ENCODE measurements at places on chromosomes 12 and 14. TPM values are rescaled to one million over a fixed set of nuclear protein-coding genes. Genes with fewer than 3 reads are reported as not detected.
A peak's percentile ranks its signal among the peaks of the same experiment; 100 is the strongest.

Gene PPM1H
- 13.4 TPM for total RNA-seq

Gene ESPL1
- total RNA-seq = 0.72 TPM

- H3K27me3 ChIP-seq = peaks cover 32% of the 10 kb centered on the region
- H3K4me1 ChIP-seq = peaks cover 11% of the 10 kb centered on the region
- no peaks in the 10 kb centered on the region for H3K36me3 ChIP-seq
- DNase-seq = no peak
Observed at GRCh38 chr14:61930101-61930857, 168.1 kb downstream of the SNAPC1 start.

GRCh38 chr14:61559641-61560201, 135.6 kb upstream of the HIF1A start:
- no peak overlapping the region for H3K4me3 ChIP-seq
- DNase-seq = peak; percentile 41
- peaks cover 89% of the 10 kb centered on the region for H3K4me1 ChIP-seq
- H3K27me3 ChIP-seq = no peaks in the 10 kb centered on the region
- peak overlapping the region; percentile 97 for H3K27ac ChIP-seq

DNA sequence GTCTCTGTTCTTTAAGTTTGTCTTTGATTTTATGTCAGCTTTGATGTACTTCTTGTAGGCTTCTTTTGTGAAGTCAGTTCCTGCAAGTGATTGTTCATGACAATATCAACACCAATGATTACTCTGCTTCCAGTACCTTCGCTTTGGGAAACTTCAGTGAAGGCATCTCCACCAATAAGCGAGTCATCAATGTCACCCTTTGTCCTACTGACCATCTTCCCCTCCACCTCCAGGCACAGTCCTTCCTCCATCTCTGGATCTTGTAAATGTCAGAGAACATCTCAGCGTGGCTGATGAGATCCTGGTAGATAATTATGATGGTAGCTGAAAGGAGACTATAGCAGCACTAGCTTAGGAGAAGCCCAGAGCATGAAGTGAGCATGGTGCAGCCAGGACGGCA, 40.4 kb upstream of the A2M start:
- H3K4me3 ChIP-seq = no peak overlapping the region
- DNase-seq = no peak
- H3K36me3 ChIP-seq = no peaks in the 10 kb centered on the region
- no peaks in the 10 kb centered on the region for H3K27me3 ChIP-seq
- H3K4me1 ChIP-seq = no peaks in the 10 kb centered on the region

DNA sequence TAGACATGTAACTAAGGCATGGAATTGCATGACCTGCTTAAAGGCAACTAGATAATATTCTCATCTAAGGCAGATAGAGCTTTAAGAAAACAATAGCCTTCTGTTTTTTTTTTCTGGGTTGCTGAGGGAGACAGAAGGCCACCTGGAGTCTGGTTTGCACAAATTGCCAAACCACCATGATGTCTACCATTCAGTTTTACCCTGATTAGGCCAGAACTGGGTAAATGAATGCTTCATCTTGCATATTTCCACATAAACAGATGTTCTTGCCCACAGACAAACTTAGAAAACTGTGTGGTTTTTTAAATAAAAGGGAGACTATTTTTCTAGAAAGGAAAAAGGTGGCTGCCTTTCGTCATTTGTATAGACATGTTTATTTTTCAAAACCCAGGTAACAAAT, 278.7 kb upstream of the PRICKLE1 start:
- no peaks in the 10 kb centered on the region for H3K4me1 ChIP-seq
- no peak for DNase-seq
- H3K27me3 ChIP-seq = no peaks in the 10 kb centered on the region
- H3K36me3 ChIP-seq = no peaks in the 10 kb centered on the region
- H3K4me3 ChIP-seq = no peak overlapping the region

- H3K4me3 ChIP-seq = no peak overlapping the region
- H3K36me3 ChIP-seq = peaks cover 23% of the 10 kb centered on the region
- no peak overlapping the region for H3K27ac ChIP-seq
- no peak for DNase-seq
Observed at GRCh38 chr12:102033991-102034745, 27.6 kb downstream of the WASHC3 start.

- H3K27ac ChIP-seq = no peak overlapping the region
- H3K4me3 ChIP-seq = no peak overlapping the region
- H3K27me3 ChIP-seq = peaks cover 15% of the 10 kb centered on the region
- H3K36me3 ChIP-seq = no peaks in the 10 kb centered on the region
- no peak for DNase-seq
Observed at GRCh38 chr14:63046339-63047268, 1.3 kb upstream of the KCNH5 start.

GRCh38 chr12:3130057-3130830, 53.1 kb downstream of the TSPAN9 start:
- no peaks in the 10 kb centered on the region for H3K27me3 ChIP-seq
- H3K4me3 ChIP-seq = no peak overlapping the region
- H3K4me1 ChIP-seq = peaks cover 13% of the 10 kb centered on the region
- DNase-seq = peak; percentile 14
- no peak overlapping the region for H3K27ac ChIP-seq

DNA sequence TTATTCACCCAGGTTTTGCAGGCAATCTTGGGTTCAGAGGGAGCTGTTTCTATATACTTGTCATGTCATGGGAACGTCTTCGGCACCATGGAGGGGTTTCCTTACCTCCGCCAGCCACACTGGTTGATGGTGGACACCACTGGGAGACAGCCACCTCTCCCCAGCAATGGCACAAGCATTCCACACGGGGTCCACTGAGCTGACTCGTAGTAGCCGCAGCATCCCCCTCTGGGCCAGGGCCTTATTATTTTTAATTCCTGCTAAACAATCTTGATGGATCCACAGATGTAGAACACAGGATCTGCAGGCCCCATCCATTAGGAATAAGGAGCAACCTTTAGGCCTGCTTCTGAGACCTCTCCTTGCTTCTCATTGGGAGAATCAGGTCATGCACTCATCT, 132.9 kb downstream of the DICER1 start:
- peaks cover 6% of the 10 kb centered on the region for H3K27me3 ChIP-seq
- no peaks in the 10 kb centered on the region for H3K36me3 ChIP-seq
- DNase-seq = no peak
- H3K27ac ChIP-seq = no peak overlapping the region
- peaks cover 4% of the 10 kb centered on the region for H3K4me1 ChIP-seq

Gene SINHCAF
- total RNA-seq = 11.2 TPM

GRCh38 chr12:34402228-34402898, 380.1 kb downstream of the ALG10 start:
- H3K4me3 ChIP-seq = no peak overlapping the region
- no peaks in the 10 kb centered on the region for H3K27me3 ChIP-seq
- no peaks in the 10 kb centered on the region for H3K36me3 ChIP-seq

- no peaks in the 10 kb centered on the region for H3K36me3 ChIP-seq
- no peak for DNase-seq
- H3K27me3 ChIP-seq = no peaks in the 10 kb centered on the region
- H3K27ac ChIP-seq = no peak overlapping the region
Observed at GRCh38 chr12:18139989-18140596, 50.1 kb upstream of the RERGL start.

Gene GPR65
- total RNA-seq = under 0.01 TPM

Gene ACSS3
- 22.4 TPM for total RNA-seq

Gene FIGNL2
- 0.29 TPM for total RNA-seq

Gene KLRF1
- total RNA-seq = not detected

GRCh38 chr14:68791078-68791901, 1.6 kb downstream of the ZFP36L1 start:
- H3K4me1 ChIP-seq = peaks cover 35% of the 10 kb centered on the region
- peaks cover 40% of the 10 kb centered on the region for H3K36me3 ChIP-seq
- H3K27me3 ChIP-seq = no peaks in the 10 kb centered on the region
- peak overlapping the region; percentile 100 for H3K27ac ChIP-seq
- peak; percentile 83 for DNase-seq

GRCh38 chr14:90661866-90662265, 154.4 kb downstream of the TTC7B start:
- no peak for DNase-seq
- no peak overlapping the region for H3K27ac ChIP-seq
- no peaks in the 10 kb centered on the region for H3K27me3 ChIP-seq
- H3K4me3 ChIP-seq = no peak overlapping the region

Gene DNAJC22
- total RNA-seq = 0.29 TPM

DNA sequence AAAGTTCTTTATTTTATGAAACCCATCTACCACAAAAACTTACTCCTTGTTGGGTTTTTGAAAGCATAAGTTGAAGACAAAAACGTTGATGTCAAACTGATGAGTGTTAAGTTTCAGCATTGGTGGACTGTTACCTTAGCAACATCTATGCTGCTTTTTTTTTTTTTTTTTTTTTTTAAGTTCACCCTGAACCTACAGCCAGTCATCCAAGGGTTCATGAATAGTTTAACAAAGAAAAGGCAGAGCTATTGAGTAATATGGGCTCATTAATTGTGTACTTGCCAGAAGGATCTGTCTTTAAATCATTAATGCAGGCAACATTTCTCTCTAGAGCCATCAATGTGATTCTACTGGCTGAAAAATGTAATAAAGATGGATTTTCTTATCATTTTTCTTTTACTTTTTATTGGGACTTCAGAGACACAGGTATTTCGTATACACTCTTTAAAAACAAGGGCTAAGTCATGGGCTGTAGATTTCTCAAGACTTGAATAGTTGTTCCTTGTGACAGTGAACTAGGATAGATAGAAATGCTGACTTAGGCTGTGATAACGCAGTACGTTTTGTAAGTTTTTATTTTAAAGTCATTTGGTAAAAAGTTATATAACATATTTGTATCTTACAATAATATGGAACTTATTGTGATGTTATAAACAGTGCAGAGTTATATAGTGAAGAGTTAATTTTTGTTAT, at the start of gene PTPRQ:
Gene PTPRQ (plus strand): TSS at position 262 of the 693 bp plus-strand sequence. CDS start 111 bp downstream, at position 373.
- H3K36me3 ChIP-seq = no peaks in the 10 kb centered on the region
- no peaks in the 10 kb centered on the region for H3K27me3 ChIP-seq
- peaks cover 57% of the 10 kb centered on the region for H3K4me1 ChIP-seq
- no peak for DNase-seq
- peak within 1 kb of the TSS; percentile 60 for H3K27ac ChIP-seq

Gene NOS1
- total RNA-seq = not detected

DNA sequence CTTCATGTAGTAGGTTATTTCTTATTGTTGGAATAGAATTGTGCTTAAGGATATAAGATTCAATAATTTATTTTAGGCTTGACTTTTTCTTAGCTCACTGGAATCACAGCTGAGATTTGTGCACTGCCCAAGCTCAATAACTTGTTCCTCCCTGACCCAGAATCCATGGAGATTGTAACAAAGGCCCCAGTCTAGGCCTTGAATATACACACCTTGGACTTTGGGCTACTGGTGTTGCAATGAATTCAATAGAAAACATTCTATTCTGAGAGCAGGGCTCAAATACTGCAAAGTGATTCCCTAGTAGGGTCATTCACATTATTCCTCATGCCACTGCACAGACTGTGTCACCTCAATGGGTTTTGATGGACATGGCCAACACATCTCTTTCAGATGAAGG, 352.4 kb downstream of the GALC start:
- no peaks in the 10 kb centered on the region for H3K27me3 ChIP-seq
- H3K4me3 ChIP-seq = no peak overlapping the region
- DNase-seq = no peak

DNA sequence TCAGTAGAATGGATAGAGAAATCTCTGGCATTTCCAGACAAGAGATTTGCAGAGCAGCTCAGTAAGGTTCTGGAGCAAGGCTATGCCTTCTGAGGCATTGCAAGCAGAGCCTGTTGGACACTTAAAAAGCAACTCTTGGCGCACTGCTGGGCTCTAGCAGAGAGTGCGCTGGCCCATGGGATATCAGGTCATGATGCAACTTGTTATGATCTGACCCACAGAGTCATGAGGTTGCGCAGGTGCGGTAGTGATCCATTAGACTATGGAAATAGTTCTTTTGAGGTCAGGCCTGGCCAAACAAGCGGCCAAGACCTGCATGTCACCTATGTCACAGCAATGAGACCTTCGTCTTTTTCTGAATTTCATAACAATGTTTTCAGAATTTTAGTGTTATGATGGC, 168.6 kb downstream of the TMTC3 start:
- peak overlapping the region; percentile 100 for H3K27ac ChIP-seq
- no peaks in the 10 kb centered on the region for H3K27me3 ChIP-seq
- no peak for DNase-seq
- peaks cover 46% of the 10 kb centered on the region for H3K4me1 ChIP-seq
- no peak overlapping the region for H3K4me3 ChIP-seq
- no peaks in the 10 kb centered on the region for H3K36me3 ChIP-seq

Gene AMDHD1
- 0.29 TPM for total RNA-seq

Gene RILPL1
- total RNA-seq = 16.3 TPM

- H3K27ac ChIP-seq = no peak overlapping the region
- no peaks in the 10 kb centered on the region for H3K27me3 ChIP-seq
- DNase-seq = no peak
- H3K4me1 ChIP-seq = peaks cover 18% of the 10 kb centered on the region
- H3K36me3 ChIP-seq = peaks cover 21% of the 10 kb centered on the region
Observed at GRCh38 chr12:6684609-6685008, 4.6 kb downstream of the ZNF384 start.

Gene STON2
- total RNA-seq = 49.6 TPM

- no peaks in the 10 kb centered on the region for H3K27me3 ChIP-seq
- no peak for DNase-seq
- H3K27ac ChIP-seq = no peak overlapping the region
- no peaks in the 10 kb centered on the region for H3K4me1 ChIP-seq
- no peaks in the 10 kb centered on the region for H3K36me3 ChIP-seq
Observed at GRCh38 chr14:106024983-106025604, 498.7 kb downstream of the TMEM121 start.

Gene ARG2
- 13.3 TPM for total RNA-seq

Gene RERG
- not detected for total RNA-seq

DNA sequence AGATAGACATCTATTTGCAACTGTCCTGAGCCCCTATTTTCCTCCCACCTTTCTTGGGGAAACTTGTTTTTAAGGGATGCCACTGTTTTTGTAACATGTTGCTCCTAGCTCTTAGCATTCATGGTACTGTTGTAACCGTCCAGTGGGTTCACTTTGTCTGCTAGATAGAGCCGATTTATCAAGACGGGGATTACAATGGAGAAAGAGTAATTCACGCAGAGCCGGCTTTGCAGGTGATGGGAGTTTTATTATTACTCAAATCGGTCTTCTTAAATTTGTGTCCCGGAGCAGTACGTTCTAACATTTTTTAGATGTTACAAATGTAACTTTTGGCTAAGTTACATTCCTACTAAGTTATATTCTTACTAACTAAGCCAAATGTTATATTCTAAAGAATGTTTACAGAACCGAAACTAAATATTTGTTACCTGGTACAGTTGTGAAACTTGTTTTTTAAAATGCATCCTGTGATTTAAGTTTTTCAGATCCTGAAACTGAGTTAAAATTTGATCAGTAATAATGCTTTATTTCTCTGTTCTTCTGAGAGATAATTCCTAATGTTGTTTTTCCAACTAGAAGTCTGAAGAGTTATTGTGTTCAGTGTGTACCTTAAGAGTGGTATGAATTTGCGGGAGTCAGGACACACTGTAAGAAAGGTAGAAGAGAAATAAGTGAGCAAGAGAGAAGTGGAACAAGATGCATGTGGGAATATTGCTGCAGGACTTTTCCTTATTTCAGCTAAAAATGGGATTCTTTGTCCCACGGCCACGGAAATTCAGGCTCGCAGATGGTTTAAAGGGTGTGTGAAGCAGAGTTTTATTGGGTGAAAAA, 20.6 kb upstream of the CLEC2D start:
- H3K27me3 ChIP-seq = no peaks in the 10 kb centered on the region
- peak overlapping the region; percentile 98 for H3K27ac ChIP-seq
